ENCODE measurements at places on chromosomes 3 and 15.

DNA sequence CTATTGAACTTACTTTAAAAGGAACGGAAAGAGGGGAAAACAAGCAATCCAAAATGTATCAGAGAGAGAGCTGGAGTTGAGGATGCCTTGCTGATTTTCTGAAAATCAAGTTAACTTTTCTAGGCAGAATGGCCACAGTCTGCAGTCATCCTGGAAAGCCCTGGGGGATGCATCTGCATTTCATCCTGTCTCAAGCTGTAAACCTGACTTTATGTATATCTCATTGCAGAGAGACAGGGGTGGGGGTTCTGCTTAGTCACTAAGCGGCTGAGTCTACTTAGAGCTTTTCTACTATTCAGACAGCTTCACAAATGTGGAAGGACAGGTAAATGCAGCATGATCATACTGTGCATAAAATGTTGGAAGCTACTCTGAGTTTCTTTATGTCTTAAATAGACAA, 41.4 kb downstream of the MRPS25 start:
- DNase-seq: no peak

DNA sequence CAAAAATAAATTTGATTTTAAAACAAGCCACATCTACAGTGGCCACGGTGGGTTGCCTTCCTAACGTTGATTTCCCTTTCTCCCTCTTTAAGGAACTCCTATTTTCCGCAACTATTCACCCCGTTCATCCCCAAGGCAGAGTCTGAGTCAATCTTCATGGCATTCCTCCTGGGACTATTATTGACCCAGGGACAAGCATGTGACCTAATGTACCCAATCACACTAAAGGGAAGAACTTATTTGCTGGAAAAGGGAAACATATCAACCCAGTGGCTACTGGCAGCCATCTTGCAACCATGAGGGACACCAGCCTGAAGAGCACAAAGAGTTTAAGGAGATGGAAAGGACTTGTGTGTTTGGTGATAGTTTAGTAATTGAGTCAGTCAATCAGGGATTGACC, 55.4 kb upstream of the ARHGEF3 start:
- no peak for DNase-seq

DNA sequence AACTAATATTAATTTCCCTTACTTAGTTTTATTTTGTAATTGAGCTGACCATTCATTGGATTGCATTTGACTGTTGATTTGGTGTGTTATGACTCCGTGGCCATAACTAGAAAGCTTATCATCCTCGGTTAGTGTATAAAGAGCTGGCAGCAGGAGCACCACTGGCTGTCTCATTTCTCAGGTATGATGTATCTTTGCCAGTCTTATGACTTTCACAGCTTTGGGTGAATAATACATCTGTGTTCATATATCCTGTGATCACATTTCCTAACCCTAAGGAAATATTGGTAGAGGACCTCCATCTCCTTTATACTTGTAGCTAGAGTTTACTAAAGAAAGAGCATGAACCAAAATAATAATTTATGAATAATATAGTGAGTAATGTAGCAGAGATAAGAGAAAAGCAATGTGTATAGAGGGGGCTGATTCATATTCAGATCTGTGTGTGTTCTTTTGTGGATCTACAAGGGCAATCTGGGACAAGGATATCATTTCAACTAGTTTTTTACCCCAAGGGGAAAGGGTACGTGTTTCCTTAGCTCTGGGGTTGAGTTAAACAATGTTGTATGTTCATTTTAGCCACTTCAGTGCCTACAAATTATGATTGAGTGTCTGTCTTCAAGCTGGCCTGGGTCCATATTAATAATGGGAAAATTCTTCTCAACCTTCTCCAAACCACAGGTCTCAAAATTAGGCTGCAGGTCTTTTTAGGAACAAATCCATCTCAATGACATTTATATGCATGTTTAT, 901.7 kb downstream of the NTRK3 start:
- DNase-seq: no peak

DNA sequence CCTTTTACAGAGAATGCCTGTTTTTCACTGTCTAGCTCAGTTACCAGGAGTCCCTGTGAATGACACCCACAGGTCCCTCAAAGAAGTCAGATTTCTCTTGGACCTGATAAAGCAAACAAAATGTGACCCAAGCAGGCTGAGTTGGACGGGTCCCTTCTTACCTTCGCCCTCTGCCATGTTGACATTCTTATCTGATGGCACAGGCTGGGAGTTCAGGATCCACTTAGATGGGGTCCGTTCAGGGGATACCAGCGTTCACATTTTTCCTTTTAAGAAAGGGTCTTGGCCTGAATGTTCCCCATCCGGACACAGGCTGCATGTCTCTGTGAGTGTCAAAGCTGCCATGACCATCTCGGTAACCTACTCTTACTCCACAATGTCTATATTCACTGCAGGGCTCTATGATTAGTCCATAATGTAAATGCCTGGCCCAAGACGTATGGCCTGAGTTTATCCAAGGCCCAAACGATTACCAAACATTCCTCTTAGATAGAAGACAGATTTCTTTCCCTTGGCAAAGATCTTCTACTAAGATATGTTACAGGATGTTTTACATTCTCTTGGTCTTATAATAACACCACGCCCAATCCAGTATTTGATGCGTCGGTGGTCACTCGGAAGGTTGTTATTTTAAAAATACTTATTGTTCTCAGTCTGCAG, 179.1 kb downstream of the THSD4 start:
- DNase-seq: no peak

GRCh38 chr3:264394-265156, 68.0 kb downstream of the CHL1 start:
- DNase-seq: no peak

DNA sequence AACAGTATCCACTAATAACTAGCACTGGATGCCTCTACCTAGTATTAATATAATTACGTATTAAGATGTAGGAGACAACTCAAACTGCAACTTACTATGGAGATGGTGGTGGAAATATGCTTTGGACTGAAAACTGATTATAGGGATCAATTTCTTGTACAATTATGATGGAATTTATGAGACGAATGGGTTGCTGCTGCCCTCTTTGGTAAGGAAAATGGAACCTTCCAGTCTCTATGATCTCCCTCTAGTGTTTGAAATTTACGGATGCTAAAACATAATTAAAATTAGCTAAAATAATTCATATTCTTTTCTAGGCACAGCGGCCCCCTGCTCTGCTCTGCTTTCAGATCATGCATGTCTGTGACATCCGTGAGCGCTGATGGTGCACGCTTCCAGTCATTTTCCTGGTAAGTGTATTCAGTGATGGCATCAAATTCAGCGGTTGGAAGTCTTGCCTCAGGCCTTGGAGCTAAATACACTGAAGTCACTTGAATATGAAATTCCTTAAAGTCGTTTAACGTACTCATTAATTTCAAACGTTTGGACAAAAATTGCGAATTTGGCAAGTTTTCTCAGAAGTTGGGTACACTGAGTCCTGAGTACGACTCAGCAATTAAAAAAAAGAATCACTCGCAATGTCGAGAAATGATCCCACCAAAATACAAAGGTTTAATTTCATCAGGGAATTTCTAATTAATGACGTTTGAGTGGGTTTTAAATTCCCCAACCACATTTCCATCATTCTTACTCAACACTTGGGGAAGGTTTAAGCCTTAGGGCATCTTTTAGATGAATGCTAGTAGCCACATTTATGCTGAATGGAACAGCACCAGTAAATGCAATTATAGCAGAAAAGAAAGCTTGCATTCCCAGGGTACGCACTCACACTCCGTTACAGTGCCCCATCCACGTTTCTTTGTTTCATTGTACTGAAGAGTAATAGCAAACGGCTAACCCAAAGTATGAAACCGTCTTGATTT, 132.6 kb downstream of the NR2F2 start:
- DNase-seq: no peak
